ENCODE measurements at places on chromosomes 5 and 9.

DNA sequence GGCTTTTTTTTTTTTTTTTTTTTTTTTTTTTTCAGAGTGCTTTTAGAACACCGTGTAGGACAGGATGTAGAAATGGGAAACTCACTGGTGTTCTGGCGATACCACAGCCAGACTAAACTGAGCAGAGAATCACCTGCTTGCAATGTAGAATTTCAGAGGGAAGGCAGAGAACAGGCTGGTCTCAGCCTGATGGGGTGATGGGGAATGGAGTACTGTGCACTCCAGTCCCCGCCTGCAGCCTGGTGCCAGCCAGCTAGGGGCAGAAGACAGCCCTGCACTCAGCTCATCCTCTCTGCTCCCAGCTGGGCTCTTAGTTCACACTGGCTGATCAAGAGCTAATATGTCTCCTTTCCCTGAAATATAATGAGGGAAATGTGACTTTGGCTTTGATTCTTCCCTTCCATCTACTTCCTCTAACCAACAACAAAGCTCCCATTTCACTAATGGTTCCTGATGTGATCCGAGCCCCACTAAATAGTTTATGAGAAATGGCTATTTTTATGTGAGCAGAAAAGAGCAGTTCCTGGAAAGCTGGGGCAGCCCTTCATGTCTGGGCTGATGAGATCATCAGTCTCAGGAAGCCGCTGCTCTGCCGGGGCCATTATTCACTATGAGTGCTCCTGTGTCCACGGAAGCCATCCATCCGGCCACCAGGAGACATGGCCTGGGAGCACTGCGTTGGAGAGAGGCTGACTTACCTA lies 209.7 kb downstream of the GADD45G start:
- no peak for DNase-seq

DNA sequence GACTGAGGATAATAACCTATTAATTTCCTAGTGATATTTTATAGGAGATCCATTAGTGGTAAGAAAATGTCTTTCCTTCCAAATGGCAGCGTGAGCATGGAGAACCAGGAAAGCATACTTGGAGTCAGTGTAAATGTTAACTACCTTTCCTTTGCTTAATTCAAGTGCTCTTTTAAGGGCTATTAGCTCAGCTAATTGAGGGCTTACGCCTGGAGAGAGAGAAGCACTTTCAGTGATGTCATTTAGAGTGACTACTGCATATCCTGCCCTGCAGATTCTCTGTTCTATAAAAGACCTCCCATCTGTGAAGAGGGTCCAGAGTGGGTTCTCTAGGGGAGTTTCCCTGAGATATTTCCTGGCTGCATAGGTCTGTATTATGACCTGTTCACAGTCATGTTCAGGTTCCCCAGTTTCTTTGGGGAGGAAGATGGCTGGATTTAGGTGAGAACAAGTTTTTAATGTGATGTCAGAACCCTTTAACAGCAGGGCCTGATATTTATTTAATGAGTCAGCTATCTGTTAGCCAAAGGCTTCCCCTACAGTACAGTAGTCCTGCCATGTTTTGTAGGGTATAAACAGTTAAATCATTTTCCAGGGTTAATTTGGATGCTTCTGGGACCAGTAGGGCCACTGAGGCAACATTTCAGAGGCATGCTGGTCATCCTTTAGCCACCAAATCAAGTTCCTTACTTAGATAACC lies 89.6 kb downstream of the TRIM36 start:
- DNase-seq, result no peak

- no peak for DNase-seq
Observed at GRCh38 chr5:106393276-106393675, 1277.5 kb downstream of the EFNA5 start.

GRCh38 chr5:59104400-59105127 lies 521.7 kb downstream of the RAB3C start:
- no peak for DNase-seq

GRCh38 chr9:33447799-33448553 lies 583 bp upstream of the AQP3 start:
- DNase-seq, result peak; percentile 44

- DNase-seq, result no peak
Observed at GRCh38 chr5:133063965-133064364, 12.2 kb downstream of the HSPA4 start.

DNA sequence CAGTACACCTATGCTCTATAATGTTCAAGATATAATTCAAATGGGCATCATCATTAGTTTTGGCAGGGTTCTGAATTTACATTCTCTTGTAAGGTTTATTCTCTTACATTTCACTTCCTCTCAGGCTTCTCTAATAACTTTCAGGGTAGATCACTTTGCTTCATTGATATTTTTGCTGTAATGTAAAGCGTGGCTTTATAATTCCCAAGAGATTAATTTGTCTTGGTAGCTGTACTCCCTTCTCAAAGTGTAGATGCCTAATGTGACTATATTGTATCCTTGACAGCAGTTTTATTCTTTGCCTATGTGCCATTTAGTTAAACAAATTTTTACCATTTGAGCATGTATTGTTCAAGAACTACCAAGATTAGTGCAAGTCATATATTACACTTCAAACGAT lies 889.1 kb downstream of the TAF11L14 start:
- DNase-seq, result no peak

GRCh38 chr5:139862313-139862712 lies 66.7 kb downstream of the PSD2 start:
- no peak for DNase-seq
